ENCODE measurements at places on chromosomes 13 and 19.

DNA sequence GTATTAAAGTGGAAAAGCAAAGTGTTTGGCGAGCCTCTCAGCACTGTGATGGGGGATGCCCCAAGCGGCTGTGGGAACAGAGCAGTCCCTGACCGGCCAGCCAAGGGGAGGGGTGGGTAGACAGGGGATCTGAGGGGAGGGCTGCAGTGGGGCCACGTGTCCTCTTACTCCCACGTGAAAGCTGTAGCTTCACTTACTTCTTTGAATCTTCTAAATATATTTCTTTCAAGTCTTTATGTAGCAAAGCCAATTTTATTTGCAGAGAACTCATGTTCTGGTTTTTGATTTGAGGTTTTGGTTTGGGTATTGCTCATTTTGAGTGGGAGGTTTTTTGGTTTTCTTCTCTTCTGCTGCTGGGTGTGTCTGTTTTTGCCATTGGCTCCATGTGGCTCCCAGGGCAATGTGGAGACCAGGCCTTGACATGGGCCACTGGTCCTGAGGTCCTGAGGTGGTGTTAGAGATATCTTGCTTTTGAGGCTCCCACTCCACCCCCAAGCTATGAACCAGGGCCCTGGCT lies 17.7 kb upstream of the OVOL3 start:
- no peak for DNase-seq

- no peak for DNase-seq
Measured at GRCh38 chr13:84649853-84650252, 767.6 kb upstream of the SLITRK1 start.

DNA sequence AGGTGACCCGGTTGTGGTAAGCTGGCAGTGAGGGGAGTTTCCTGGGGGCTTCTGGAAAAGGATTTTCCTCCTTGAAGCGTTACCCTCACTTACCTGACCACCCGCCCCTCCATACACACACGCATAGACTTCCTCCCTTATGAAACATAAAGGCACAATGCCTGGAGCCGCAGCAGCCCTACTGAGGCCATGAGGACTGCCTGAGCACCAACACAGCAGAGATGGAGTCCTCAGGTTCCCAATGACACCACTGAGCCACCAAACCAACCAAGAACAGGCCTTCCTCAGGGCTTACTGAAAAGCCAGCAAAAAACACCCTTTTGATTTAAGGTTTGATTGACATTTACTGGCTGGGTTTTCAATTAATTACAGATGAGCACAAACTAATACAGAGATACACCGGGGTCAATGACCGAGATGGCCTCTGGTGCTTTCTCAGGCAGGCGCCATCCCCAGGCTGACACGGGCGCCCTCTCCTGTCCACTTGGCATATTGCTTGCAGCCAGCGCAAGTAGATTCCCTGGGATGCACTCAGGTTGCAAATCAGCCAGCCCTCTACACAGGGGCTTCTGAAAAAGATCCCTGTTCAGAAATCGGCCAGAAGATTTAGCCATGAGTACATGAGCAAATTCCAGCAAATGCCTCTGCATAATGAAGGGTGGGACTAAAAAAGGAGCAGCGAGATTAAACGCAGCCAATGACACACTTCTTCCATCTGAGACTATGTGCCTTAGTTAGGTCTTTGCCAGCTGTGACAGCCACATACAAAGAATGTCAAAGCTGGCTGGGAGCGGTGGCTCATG lies 14.8 kb downstream of the OPA3 start:
- DNase-seq = no peak

GRCh38 chr19:40640744-40641143 lies 39.6 kb downstream of the LTBP4 start:
- no peak for DNase-seq

- DNase-seq = no peak
Measured at GRCh38 chr19:4372165-4373012, 28.0 kb downstream of the SH3GL1 start.

DNA sequence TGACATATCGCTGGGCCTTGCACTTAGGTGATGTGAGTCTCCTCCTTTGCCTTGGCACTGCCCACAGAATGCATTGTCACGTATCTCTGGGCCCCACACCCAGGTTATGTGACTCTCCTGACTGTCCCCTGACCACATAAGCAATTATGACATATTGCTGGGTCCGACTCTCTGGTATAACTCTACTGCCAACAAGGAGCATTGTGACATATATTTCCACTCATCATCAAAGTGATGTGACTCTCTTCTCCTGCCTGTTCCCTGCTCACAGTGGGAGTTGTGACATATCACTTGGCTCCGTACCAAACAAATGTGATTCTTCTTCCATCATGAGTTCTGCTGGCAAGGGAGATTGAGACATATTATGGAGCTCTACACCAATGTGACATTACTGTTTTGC lies 15.4 kb upstream of the ZNF681 start:
- DNase-seq = no peak

GRCh38 chr19:17616686-17616960 lies 61.2 kb downstream of the COLGALT1 start:
- DNase-seq = no peak

GRCh38 chr13:22161871-22162270 lies 491.0 kb downstream of the FGF9 start:
- DNase-seq = no peak

- no peak for DNase-seq
Measured at GRCh38 chr19:46660008-46660517, 919 bp downstream of the DACT3 start.

DNA sequence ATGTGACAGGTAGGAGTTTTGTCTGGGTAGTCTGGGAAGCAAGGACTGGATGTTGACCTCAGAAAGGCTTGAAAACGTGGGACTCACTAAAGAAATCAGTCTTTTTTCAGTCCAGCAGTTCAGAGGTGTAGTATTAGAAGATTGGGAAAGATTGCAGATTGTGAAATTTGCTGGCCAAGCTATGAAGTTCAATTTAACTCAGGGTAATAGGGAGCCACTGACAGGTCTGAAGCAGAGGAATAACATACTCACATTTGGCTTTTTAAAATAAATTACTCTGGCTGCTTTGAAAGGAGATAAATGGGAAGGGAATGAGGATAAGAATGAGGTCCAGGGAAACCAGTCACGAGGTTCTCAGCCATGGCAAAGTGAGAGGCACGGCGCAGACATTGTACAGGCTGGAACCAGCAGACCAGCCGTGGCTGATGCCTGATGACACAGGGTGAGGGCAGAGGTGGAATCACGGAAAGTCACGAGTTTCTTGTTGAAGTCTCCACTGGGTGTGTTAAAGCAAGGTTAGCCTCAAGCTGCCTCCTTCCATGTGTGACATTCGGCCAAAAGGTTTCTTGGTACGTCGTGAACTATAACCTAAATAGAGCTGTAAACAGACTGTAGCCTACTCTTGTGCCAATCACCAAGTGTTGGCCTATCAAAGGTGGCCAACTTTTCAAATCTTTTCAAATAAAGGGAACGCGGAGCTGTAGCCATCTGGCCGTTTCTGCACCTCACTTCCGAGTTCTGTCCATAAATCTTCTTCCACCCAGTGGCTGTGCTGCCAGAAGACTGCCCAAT lies 377.6 kb downstream of the IRS2 start:
- DNase-seq = no peak

DNA sequence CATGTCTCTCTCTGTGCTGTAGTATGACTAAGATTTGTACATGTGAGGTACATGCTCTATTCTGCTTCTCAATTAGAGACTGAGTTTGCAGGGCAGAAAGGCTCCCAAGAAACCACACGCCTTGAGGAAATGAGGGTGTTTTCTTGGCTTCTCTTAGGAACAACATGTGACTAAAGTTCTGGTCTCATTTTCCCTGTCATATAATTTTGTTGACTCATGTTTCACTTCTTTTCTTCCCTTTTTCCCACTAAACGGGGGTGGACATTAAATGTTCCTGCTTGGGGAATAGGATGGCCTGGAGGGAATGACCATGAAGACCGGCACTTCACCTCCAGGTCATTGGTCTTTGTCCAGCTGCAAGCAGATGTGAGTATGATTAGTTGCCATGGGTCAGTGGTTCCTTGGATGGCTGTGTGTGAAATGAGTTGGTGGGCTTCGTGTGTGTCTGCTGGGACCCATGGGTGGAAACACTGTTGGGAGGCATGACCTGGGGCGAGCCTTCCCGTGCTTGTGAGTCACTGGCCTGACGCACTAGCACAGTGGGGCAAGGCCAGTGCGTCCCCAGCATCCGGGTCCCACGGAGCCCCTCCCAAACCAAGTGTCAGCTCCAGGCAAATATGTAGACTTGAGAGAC lies 56.6 kb downstream of the COL4A1 start:
- DNase-seq = no peak

GRCh38 chr19:56995303-56995702 lies 124.5 kb upstream of the USP29 start:
- no peak for DNase-seq

DNA sequence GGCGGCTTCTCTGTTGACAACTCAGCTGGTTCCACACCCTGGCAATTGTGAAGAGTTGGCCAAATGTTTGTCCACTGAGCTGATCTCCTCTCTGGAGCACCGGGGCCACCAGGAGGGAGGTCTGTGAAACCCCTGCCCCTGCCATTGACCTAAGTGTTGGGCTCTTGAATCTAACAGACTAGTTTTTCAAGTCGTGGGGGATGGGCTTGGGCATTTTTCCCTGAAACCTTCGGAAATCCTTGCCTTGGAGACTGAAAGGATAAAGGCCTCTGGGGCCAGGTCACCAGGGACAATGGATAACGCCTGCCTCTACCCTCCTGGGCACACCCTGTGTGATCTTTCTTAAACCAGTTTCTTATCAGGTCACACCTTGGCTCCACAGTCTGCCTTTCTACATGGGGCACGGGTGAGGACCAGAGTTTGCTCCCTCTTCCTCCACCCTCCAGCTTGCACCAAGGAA lies 881 bp downstream of the GEMIN7 start:
- DNase-seq = no peak

- DNase-seq = no peak
Measured at GRCh38 chr13:23615395-23616081, 45.3 kb downstream of the TNFRSF19 start.

DNA sequence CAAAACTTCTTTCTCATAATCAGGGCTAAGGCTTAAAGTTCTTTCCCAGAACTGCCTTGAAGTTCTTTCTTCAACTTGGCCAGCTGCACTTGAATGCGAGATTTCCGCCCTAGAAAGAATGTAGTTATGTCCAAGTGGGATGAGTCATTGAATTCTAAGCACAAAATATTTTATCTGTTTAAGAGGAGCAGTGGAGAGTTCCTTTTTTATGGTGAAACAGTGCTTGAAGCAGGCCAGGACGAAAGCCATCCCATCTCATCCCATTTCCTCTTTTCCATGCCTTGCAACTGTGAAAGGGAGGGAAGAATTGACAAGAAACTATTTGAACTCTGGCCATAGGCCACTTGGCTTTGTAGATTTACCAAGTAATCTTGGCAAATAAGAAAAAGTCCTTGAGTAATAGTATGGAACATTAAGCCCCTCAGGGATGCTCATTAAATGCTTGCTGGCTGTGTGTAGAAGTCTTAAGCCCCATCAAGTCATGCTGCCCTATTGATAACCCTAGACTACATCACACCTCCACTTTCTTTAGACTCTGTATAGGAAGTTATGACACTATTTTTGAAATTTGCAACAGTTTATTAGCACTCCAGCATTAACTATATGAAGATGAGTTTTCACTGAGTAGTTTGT lies 174.5 kb downstream of the KCTD12 start:
- no peak for DNase-seq

DNA sequence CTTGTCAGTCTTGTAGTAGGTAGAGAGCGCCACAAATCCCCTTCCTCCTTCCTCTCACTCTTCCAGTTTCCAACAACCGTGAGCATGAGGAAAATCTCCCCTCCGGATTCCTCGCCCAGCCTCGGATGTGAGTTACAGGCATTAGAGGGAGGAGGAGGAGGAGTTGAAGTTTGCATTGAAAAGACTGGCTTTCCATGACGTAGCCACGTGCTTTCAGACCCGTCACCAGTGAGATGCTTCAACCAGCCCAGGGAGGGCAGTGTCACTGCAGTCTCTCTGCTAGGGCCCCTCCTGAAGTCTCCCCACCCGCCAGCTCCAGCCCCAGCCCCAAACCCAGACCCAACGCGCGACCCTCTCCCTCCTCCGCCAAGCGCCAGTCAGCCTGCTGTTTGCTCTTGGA lies 442 bp upstream of the FGF14 start:
- no peak for DNase-seq

DNA sequence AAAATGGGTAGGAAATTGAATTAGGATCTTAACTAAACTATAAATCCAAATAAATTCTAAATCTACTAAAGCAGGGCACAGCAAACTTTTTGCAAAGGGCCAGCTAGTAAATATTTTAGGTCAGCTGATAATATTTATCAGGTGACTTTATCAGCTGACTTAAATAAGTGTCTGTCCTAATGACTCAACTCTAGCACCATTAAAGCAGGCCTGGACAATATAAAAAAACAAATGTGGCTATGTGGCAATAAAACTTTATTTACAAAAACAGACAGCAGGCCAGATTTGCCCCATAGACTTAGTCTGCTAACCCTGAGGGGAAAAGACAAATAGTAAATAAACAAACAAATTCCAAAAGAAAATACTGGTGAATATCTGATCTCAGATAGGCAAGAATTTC lies 27.7 kb upstream of the DOCK9 start:
- DNase-seq = no peak

- no peak for DNase-seq
Measured at GRCh38 chr19:46762245-46762890, 16.1 kb upstream of the STRN4 start.

DNA sequence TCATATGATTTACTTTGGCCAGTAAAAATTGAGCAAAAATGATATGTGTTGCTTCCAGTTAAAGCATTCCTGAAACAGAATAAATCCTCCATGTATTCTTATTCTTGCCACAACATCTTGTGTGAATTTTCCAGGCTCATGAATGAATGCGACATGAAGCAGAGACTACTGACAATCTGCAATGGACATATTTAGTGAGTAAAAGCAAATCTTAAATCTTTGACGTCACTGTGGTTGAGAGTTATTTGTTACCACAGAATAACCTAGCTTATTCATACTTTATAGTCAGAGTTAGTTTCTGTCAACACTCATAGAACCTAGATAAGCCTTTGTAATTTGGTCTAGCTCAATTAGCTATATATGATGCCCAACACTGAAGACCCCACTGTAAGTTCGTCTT lies 1443.1 kb downstream of the PCDH9 start:
- no peak for DNase-seq

- no peak for DNase-seq
Measured at GRCh38 chr13:112248406-112248760, 127.8 kb upstream of the SPACA7 start.

- DNase-seq = no peak
Measured at GRCh38 chr13:29486551-29486950, 108.9 kb downstream of the SLC7A1 start.
